ENCODE measurements at places on chromosomes 1 and 21.

DNA sequence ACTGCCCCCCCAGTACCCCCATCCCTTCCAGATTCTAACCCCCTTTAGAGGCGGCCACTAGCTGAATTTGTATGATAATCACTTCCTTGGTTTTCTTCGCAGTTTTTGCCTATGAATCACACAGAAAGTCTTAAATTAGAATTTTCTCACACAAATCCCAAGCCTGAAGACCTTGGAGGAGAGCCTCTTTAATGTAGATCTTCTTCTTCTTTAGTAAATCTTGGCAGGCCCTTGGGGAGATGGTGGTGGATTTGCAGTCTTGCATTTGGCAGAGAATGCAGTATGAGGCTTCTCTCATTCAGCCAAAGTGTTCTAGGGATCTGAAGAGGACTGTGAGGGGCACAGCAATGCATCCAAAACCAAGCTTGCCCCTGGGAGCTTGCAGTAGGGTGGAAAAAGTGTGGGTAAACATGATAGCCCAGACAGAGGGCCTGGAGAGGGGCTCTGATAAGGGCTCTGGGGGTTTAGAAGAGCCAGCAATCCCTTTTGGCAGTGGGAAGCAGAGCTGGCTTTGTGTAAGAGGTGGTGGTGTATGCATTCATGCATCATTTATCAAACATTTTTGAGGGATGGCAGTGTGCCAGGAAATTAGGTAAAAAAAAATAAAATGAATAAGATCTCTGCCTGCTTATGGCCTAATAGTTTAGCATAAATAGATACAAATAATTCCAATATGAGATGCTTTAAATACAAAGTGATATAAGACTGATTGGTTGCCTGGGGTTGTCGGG lies 7.7 kb upstream of the CDC42 start:
- DNase-seq, result no peak

DNA sequence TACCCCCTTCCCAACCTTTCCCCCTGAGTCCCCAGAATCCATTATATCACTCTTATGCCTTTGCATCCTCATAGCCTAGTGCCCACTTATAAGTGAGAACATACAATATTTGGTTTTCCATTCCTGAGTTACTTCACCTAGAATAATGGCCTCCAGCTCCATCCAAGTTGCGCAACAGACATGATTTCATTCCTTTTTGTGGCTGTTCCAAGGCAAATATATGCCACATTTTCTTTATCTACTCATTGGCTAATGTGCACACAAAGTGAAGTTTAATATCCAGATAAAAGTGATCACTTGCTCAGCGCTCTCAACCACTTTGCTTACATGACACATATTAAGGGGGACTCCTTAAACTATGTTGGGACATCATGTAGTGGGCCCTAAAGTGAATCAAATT lies 72.4 kb upstream of the TIAM1 start:
- no peak for DNase-seq

GRCh38 chr1:214838351-214838750 lies 235.4 kb downstream of the CENPF start:
- DNase-seq, result no peak

GRCh38 chr1:211583011-211583992 lies 4.3 kb upstream of the SLC30A1 start:
- no peak for DNase-seq

DNA sequence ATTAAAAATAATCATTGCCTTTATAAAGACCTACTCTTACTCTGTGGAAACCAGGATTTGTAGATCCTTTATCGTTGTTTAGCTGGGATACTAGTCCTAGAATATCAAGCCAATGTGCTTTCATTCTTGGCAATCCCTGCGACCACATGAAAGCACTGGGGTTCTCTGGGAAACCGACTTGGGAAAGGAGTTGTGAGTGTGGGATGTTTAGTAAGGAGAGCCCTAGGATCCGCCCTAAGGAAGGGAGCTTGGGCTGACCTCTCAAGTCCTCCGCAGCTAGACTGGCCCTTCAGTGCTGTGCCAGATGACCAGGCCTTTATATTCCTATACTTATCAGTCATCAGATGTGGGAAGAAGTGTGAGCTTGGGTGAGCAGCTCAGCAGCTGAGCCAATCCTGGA lies 5.2 kb upstream of the KRTAP19-8 start:
- no peak for DNase-seq

DNA sequence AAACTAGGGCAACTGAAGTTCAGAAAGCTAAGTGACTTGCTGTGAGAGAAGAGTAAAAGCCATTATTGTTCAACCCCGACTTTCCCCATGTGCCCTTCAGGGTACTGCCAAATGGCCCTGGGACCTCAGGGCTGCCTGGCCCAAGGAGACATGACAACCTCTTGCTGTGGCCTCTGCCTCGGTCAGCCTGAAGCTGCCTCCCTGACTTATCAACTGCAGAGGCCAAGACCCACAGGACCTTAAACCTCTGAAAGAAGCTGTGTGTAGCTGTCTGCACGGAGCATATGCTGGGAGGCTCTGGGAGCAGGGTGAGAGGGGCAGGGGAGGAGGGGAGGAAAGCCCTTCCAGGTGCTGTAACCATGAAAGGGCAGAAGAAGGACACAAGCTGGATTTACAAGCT lies 35.9 kb downstream of the HMGB4 start:
- no peak for DNase-seq

- DNase-seq, result no peak
Measured at GRCh38 chr1:31814041-31814511, 1.7 kb downstream of the SPOCD1 start.

- no peak for DNase-seq
Measured at GRCh38 chr1:114164840-114165543, 11.3 kb upstream of the SYT6 start.

- DNase-seq, result no peak
Measured at GRCh38 chr1:186757851-186758250, 70.9 kb upstream of the PLA2G4A start.

GRCh38 chr1:157363660-157364140 lies 188.6 kb downstream of the FCRL5 start:
- DNase-seq, result no peak

DNA sequence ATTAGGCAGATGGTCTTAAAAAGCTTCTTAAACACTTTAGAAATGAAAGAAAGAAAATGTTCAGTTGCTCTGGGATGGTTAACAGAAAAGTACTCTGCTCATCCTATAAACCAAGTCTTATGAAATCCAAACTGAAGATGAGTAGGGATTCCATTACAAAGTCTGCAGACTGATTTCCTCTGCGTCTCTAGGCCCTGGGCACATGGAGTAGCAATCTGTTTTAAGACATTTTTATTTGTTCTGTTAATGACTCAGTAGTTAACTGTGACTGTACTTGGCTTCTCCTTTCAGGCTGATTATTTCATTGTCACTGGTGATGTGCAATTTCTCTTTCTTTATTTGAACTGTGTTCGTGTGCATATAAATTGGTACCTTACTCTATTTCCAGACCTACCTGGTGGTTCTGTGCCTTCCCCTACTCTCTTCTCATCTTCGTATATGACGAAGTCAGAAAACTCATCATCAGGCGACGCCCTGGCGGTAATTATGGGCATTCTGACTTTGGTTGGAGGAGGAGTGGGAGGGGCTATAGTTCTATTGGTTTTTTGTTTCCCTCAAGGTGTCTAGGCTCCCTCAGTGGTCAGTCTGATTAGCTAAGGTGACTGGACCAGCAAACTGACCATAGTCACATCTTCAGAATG lies 30.6 kb downstream of the ATP1A1 start:
- no peak for DNase-seq

DNA sequence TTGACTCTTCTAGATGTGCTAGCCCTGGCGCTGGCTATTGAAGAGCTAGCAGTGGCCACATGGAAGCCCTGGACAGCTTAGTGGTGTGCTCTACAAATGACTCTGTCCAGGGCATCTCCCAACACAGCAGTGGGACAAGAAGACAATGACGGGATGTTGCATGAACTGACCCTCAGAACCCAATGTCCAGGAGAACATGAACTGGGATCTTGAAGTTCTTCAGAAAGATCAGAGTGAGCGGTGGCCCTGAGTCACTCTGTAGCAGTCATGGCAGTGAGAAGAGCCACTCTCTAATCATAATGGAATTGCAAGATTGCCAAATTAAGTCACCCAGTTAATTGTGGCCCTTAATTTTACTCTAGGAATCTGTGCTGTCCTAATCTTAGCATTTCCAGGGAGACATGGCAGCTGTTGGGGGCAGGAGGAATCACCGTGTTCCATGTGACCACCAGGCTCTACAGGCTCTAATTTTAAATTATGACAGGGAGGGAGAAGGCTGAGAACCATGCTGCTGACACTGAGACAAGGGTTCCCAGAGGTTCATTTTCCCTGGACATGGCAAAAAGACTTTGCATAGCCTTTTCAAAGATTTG lies 10.2 kb upstream of the OBSCN start:
- DNase-seq, result no peak

DNA sequence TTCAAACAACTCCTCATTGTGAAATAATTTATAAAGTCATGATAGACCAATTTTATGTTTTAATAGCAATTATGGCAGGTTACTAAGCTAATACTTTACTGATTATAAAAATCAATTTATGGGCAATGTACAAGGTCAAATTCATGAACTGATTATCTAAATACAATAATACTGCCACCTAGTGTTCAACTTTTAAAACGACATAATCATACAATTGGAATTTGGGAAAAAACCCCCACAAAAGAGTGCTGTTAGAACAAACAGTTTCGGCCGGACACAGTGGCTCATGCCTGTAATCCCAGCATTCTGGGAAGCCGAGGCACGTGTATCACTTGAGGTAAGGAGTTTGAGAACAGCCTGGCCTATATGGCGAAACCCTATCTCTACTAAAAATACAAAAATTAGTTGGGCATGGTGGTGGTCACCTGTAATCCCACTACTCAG lies 14.0 kb downstream of the GTF2B start:
- DNase-seq, result no peak

GRCh38 chr1:147509786-147510395 lies 31.4 kb upstream of the BCL9 start:
- DNase-seq, result peak; percentile 52

DNA sequence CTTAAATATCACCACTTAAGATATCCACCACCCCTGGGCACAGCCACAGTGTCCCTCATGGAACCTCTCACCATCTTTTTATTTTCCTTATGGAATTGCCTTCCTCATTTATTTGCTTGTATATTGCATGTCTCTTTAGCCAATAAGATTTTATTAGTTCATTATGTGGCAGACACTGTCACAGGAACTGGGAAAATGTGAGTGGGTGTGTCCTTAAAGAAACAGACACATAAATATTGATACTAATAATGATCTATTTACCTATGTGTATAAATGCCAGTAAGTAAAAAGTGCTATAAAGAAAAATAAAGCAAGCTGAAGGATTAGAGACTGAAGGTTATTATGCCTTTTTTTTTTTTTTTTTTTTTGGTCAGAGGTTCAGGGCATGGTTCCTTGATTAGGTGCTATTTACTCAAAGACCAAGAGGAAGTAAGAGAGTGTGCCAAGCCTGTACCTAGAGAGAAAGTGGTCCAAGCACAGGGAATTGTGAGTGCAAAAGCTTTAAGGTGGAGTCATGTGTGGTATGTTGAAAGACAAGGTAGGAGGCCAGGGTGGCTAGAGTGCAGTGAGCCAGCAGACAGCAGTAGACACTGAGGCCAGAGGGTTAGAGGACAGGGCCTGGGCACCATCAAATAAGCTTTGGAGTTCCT lies 589.0 kb downstream of the USP25 start:
- DNase-seq, result no peak

DNA sequence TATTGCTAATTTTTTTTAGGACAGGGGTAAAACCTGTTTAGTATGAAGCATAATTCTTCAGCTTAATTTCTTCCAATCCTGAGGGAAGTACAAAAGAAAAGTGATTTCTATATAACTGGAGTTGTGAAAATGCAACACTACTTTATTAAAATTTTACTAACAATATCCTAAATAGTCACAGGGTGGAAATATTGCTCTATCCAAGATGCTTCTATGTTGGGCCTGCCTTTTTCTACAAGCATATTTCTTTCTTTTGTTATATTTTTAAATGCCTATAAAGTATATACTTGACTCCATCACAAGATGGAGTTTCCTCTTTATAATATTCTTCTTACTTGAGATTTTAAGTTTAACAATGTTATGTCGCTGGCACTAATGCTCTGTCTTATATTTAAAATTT lies 37.9 kb downstream of the DTL start:
- DNase-seq, result no peak

- DNase-seq, result no peak
Measured at GRCh38 chr21:35309316-35309715, 260.2 kb upstream of the RUNX1 start.

DNA sequence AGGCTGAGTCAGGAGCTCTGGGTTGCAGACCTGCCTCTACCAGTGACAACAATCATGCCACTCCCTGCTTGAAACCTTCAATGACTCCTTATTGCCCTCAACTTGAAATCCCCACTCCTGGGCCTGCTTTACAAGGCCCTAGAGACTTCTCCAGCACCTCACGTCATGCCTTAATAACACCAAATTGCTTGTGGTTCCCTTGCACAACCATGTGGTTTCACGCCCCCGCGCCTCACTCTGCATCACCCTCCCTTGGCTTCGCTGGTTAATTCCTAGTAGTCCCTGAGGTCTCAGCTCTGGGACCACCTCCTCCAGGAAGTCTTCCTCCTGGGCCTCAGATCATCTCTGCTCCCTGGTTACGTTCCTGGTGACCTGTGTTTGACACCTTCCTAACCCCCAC lies 33.0 kb downstream of the EPHA2 start:
- no peak for DNase-seq

DNA sequence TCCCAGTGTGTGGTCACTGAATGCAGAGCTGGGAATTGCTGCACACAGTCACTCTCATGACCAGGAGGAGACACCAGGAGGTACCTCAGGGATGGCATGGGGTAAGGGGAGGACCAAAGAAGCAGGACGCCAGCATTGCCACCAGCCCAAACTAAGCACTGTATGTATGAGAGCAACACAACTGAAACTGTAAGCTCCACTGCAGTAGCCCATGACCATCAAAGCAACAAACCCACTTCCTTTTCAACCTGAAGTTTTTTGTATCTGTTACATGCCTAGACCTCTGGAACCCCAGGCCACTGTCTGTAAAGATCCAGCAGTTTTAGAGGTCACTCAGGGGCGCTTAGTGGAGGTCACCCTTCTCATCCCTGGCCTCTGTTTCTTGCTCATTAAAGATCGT lies 164.3 kb downstream of the SETD4 start:
- DNase-seq, result no peak

- DNase-seq, result no peak
Measured at GRCh38 chr1:24986372-24986965, 56.4 kb upstream of the RUNX3 start.

GRCh38 chr1:2574350-2574749 lies 12.2 kb upstream of the PRXL2B start:
- DNase-seq, result no peak

DNA sequence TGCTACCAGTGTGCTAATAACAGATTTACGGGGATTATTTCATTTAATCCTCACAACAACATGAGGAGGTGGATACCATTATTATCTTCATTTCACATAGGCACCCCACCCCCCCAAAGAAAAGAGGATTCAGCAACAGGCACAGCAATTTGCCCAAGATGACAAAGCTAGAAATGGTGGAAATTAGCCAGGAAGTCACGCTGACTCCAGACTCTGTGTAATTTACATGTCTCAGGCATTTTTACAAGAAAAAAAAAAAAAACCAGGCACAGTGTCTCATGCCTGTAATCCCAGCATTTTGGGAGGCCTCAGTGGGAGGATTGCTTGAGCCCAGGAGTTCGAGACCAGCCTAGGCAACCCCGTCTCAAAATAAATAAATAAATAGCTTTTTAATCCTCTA lies 37.5 kb upstream of the PRDM2 start:
- no peak for DNase-seq

- no peak for DNase-seq
Measured at GRCh38 chr21:45179568-45180245, 105.3 kb downstream of the ADARB1 start.
